Lung microvascular endothelial cell (primary cell): ENCODE measurements at places on chromosomes 12 and 14. TPM values are rescaled to one million over a fixed set of nuclear protein-coding genes. Genes with fewer than 3 reads are reported as not detected.

Gene TNS2
- total RNA-seq = 15.9 and 18.3 TPM in 2 replicates

Gene LHX5
- not detected in 2 replicates for total RNA-seq

Gene ATF7
- total RNA-seq = 9.2 and 10.5 TPM in 2 replicates

Gene OR6C4
- not detected in 2 replicates for total RNA-seq

Gene KRT73
- not detected in 2 replicates for total RNA-seq

Gene RNU6-7
- not detected in 2 replicates for total RNA-seq

Gene DPY19L2
- 0.40 and 0.65 TPM in 2 replicates for total RNA-seq

Gene HOXC12
- not detected in 2 replicates for total RNA-seq

Gene NPFF
- not detected in 2 replicates for total RNA-seq

- DNase-seq = no peak
These were observed 7.6 kb upstream of the RTL1 start for GRCh38 chr14:100910888-100911664.

- no peak for DNase-seq
These were observed 231.0 kb downstream of the RBM19 start for GRCh38 chr12:113735131-113735530.

- DNase-seq = no peak
These were observed 13.6 kb downstream of the YARS2 start for GRCh38 chr12:32742133-32742532.

DNA sequence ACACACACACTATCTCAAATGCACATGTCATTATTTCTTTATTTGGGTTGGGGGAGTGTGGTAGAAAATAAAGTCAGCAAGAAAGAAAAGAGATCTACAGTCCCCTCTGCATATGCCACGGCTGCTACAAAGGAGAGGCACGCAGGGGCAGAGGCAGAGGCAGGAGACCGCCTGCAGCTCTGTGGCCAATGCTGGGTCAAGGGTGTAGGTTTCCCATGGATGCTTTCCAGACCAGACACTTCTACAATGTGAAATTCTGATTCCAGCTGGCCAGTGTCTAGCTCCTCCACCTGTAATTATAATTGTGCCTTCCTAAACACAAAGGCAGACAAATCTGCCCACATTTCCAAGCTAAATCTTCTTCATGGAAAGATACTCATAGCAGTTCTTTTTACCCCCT lies 19.2 kb downstream of the VPS37B start:
- no peak for DNase-seq

- no peak for DNase-seq
These were observed 2.7 kb downstream of the NCKAP5L start for GRCh38 chr12:49825360-49825970.

DNA sequence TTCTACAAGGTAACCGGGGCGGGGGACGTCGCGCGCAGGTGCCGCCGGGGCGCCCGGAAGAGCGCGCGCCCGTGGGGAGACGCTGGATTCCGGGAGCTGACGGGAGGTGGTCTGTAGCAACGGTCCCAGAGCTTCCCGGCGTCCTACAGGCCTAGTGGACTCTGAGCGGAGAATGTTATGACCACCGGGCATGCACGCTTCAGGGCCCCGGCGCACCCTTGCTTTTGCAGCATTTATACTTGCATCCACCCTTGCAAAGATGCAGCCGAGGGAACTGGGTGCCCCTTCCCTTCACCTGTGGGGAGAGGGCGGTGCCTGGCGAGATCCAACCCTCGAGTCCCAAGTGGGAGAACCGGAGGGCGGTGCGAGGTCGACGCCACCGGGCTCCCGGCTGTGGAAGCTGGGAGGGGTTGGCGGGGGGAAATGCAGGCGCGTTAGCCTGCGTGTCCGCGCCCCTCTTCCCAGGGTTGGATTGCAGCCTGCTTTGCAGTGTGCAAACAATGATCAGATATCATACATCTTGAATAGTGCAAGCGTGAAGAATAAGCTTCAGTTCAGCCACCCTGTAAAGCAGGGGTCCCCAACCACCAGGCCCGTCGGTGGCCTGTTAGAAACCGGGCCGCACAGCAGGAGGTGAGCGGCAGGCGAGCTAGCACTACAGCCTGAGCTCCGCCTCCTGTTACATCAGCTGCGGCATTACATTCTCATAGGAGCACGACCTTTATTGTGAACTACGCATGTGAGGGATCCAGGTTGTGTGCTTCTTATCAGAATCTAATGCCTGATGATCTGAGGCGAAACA lies 576 bp downstream of the ERP29 start:
- DNase-seq = peak; percentile 89

GRCh38 chr14:67704484-67705089 lies 2.9 kb downstream of the RDH12 start:
- DNase-seq = peak; percentile 63

DNA sequence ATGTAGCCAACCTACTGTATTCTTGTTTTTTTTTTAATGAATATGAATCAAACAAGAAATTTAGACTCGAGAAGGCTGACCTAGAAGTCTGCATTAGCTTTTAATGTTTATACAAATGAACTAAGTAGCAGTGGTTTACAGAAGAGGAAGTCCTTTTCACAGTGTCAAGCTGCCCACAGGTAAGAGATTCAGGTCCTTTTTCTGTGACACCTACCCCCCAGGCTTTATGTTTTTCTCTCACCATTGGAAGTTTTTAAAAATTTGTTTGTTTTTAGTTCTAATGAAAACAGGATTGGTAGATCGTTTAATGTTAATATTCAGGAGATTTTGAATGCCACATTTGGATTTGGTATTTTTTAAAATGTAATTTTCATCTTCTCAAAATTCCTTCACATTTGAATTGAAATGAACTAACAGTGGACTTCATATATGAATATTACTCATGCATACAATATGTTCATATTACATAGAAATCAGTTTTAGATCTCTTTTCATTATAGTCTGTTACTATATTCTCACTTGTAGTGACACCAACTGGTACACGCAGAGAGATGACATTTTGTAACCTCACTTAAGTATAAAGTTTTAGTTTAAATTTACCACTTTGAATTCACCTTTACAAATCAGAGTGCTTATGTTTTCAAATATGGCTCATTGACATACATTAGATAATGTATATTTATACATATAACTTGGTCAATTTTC lies 29.7 kb downstream of the ATF7IP start:
- no peak for DNase-seq

DNA sequence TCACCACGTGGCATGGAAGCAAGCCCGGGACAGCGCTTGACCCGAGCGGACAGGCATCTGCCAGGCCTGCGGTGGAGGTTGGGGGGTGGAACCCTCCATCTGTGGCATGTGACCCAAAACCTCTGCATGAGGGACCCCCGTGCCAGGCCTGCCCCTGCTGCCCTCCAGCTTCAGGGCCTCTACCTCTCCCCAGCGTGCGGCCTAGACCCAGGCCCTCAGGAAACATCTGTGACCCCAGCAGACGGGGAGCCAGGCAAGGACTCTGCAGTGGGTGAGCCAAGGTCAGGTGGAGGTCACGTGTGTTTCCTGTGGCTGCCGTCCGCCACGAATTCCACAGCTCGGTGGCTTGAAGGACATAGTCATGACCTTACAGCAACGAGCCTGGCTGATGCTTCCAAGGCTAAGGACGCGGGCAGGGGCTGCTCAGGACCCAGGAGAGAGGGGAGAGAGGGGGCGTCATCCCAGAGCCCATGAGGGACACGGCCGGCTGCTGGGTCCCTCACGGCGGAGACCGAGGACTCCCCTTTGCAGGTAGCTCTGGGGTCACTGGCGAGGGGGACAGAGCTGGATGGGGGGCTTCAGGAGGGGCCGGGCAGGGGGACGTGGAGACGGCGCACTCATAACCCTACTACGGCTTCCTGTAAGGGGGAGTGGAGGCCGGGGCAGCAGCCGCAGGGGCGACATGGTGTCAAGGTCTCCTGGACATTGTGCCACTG lies 91.5 kb downstream of the GALNT9 start:
- peak; percentile 32 for DNase-seq

DNA sequence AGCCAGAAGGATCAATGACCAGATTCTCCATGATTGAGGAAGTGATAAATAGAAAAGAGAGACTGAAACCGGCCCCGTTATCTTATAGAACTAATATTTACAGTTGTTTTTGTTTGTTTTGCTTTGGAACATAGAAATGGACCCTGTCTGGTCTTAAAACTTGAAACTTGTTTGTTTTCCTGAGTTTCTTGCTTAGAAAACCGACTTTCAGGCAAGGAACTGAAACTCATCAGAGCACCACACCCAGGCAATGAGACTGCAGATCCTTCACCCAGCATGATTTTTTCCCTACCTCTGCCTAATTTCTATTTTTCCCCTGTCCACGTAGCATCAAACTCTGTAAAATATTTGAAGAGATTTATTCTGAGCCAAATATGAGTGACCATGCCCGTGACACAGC lies 10.6 kb upstream of the CLEC12A start:
- DNase-seq = no peak

GRCh38 chr14:68820119-68820518 lies 27.3 kb upstream of the ZFP36L1 start:
- DNase-seq = no peak

DNA sequence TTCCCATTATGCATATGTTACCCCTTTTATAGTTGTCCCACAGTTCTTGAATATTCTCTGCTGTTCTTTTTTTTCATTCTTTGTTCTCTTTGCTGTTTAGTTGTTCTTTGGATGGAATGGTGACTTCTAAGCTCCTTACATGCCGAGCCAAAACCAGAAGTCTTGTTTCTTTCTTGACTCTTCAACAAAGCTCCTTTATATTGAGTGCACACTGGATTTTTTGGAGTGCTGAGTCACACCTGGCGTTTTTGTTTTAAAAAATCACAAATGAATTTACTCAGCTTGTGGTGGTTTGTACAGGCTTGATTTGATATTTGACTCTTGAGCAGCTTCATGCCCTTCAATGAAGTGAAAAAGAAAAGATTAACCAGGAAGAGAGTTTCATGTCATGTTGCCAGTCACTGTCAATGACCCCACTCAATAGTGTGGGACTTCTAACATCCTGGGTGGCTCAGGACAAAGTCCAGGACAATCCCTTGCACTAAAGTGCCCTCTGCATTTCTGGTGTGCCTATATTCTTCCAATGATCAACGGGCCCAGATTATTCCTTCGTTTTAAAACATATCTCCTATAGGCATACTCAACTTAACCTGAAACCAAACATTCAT lies 112.4 kb upstream of the SLC38A4 start:
- DNase-seq = no peak

DNA sequence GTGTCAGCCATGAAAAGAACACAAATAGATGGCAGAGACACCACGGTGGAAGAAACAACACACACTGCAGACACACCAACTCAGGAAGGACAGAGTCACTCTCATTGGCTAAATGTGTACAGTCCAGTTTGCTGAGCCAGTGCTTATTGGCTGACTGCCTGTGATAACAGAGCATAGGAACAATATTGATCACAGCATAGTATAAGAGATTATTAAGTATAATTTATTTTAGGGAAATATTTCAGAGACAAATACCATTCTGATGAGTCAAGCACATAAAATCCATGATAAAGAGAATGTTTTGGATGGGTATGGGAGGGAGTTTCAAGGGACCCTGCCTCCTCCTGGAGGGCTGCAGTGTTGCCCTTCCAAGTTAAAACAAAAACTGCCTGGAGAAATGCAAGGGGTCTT lies 50.9 kb downstream of the BTG1 start:
- peak; percentile 22 for DNase-seq

- no peak for DNase-seq
These were observed 25.0 kb upstream of the DHRS7 start for GRCh38 chr14:60189923-60190840.

- DNase-seq = no peak
These were observed 92.3 kb upstream of the BTG1 start for GRCh38 chr12:92237762-92238523.
